Cardiac ventricle fibroblast (primary cell): ENCODE measurements at places on chromosomes 3 and 15. TPM values are rescaled to one million over a fixed set of nuclear protein-coding genes. Genes with fewer than 3 reads are reported as not detected.

The XCR1 gene
- not detected in 2 replicates for total RNA-seq

The GADL1 gene
- not detected in 2 replicates for total RNA-seq

The WNT7A gene
- not detected in 2 replicates for total RNA-seq

The ARRDC4 gene
- 7.0 and 9.8 TPM in 2 replicates for total RNA-seq

The AHSG gene
- total RNA-seq, result not detected in 2 replicates

The CYP1A2 gene
- total RNA-seq, result not detected in 2 replicates

The FBXL22 gene
- 0.59 TPM in 1 of 2 replicates, not detected in the other for total RNA-seq

The C3orf70 gene
- 0.75 and 1.2 TPM in 2 replicates for total RNA-seq

The SYNPR gene
- not detected in 2 replicates for total RNA-seq

The LTF gene
- total RNA-seq, result not detected in 2 replicates

The FGD5 gene
- total RNA-seq, result 2.1 and 5.6 TPM in 2 replicates

The NSUN3 gene
- total RNA-seq, result 4.1 and 6.3 TPM in 2 replicates

The COLQ gene
- 0.93 and 1.6 TPM in 2 replicates for total RNA-seq

The IMPG2 gene
- 0.20 and 0.37 TPM in 2 replicates for total RNA-seq

The DAZL gene
- 0.10 and 1.4 TPM in 2 replicates for total RNA-seq

The GP9 gene
- not detected in 2 replicates for total RNA-seq

The PLCB2 gene
- total RNA-seq, result 0.10 and 0.25 TPM in 2 replicates

The TM4SF4 gene
- total RNA-seq, result not detected in 2 replicates

The FSTL1 gene
- total RNA-seq, result 758 and 767 TPM in 2 replicates

The POU1F1 gene
- not detected in 2 replicates for total RNA-seq

The GATM gene
- total RNA-seq, result not detected in 2 replicates

The PSTPIP1 gene
- not detected in 2 replicates for total RNA-seq

The CD200R1 gene
- total RNA-seq, result not detected in 2 replicates

The TFG gene
- total RNA-seq, result 81.4 and 106 TPM in 2 replicates

The ZNF662 gene
- 1.1 and 1.4 TPM in 2 replicates for total RNA-seq

The SNX22 gene
- 0.06 TPM in 1 of 2 replicates, not detected in the other for total RNA-seq

The PAK2 gene
- 32.6 and 32.9 TPM in 2 replicates for total RNA-seq

The TMC3 gene
- total RNA-seq, result not detected in 2 replicates
